ENCODE measurements at places on chromosomes 7 and 10.

DNA sequence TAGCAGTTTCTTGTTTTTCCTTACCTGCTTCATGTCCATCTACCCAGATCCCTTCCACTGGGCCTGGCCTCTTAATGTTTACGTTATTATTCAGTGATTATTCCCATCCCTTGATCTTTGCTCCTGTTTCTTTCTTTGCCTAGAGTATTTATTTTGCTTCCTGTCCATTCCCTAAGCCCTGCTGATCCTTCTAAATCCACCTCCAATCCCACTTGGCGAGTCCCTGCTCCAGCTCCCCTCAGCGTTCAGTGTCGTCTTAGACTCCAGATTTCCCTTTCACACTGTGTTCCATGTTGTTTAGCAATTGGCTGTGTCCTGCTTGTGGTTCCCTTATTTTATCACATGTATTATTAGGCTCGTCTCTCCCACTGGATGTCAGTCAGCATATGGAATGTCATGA, 7.3 kb downstream of the PPP2R2D start:
- DNase-seq, result no peak

- DNase-seq, result no peak
These were observed 401 bp downstream of the LRRC27 start for GRCh38 chr10:132332433-132332754.

GRCh38 chr7:17385612-17386011, 87.2 kb downstream of the AHR start:
- DNase-seq, result no peak

DNA sequence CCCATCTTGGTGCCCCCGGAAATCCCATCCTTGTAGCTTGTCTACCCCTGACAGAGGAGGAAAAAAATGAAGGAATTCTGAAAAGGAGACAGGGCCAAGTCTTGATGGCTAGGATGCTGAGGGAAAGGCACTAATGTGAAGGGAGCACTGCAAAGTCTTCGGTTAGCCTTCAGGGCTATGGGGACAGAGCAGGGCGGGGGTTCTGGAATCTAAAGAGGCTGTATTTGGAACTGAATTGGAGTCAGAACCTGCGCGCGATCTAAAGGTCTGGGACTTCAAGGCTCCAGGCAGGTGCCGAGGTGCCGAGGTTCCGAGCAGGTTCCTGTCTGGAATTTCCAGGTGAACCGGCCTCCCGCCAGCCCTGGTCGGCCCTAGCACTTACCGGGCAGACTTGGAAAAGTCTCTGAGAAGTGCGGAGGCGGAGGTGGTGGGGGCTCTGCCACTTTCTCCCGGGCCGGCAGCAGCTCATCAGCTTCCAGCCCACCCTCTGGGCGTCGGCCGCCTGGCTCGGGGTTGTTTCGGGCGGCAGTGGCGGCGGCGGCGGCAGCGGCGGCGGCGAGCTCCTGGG, 781 bp downstream of the GBX1 start:
- no peak for DNase-seq

- no peak for DNase-seq
These were observed 55.3 kb upstream of the GTF2IRD1 start for GRCh38 chr7:74398426-74398825.

GRCh38 chr10:34003561-34003960, 669.1 kb upstream of the NRP1 start:
- DNase-seq, result no peak

GRCh38 chr7:75866114-75866488, 12.7 kb upstream of the RHBDD2 start:
- no peak for DNase-seq

DNA sequence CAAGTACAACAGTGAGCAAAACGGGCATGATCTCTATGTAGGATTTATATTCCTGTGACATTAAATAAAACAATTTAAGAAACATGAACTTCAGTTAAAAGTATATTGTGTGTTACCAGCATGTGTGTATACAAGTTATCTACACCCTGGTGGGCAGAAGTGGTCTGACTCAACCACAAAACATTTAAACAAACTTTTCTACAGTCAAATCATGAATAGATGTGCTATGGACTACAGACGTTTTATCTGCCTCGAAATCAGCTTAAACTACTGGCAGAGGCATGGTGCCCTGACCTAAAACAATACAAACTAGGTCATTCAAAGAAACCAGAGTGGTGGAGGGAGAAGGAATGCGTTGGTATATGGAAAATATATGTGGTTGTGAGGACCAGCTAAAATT, 3.6 kb downstream of the ARL3 start:
- DNase-seq, result no peak

GRCh38 chr10:75547391-75548298, 116.2 kb downstream of the LRMDA start:
- DNase-seq, result no peak

- no peak for DNase-seq
These were observed 646.8 kb upstream of the NRP1 start for GRCh38 chr10:33981301-33981700.

- no peak for DNase-seq
These were observed 98.2 kb downstream of the PCDH15 start for GRCh38 chr10:54702583-54703485.

DNA sequence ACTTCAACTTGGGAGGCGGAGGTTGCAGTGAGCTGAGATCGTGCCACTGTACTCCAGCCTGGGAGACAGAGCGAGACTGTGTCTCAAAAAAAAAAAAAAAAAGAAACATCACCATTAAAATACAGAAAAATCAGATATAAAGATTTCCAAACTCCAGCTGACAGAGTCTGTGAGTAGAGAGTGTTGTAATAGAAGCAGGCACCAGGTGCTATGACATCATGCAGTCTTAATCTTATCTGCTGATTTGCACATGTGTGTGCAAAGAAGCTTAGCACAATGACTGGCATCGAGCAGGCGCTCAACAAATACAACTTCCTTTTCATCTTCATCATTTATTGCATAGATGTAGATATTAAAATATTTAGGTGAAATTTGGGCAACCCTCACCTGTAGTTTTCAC, 92.2 kb downstream of the PRKCQ start:
- no peak for DNase-seq

GRCh38 chr10:409408-410040, 274.3 kb downstream of the ZMYND11 start:
- DNase-seq, result no peak

GRCh38 chr7:76310102-76310957, 7.9 kb downstream of the HSPB1 start:
- DNase-seq, result no peak

DNA sequence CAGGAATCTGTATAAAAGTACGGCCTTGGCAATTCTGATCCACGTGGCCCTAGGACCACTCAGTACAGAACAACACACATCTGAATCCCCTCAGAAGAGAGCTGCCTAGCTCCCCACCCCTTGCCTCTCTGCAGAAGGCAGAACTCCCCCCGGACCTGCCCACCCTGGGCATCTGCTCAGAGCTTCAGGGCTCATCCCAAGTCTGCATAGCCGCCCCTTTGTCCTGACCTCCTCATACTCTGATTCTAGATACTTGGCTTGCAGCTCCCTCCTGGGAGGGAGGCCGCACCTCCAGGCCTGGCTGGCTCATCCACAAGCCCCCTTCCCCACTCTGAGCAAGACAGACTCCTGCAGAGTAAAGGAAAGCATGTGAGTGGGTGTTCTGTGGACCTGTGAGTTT, 49.6 kb downstream of the GRID1 start:
- no peak for DNase-seq

DNA sequence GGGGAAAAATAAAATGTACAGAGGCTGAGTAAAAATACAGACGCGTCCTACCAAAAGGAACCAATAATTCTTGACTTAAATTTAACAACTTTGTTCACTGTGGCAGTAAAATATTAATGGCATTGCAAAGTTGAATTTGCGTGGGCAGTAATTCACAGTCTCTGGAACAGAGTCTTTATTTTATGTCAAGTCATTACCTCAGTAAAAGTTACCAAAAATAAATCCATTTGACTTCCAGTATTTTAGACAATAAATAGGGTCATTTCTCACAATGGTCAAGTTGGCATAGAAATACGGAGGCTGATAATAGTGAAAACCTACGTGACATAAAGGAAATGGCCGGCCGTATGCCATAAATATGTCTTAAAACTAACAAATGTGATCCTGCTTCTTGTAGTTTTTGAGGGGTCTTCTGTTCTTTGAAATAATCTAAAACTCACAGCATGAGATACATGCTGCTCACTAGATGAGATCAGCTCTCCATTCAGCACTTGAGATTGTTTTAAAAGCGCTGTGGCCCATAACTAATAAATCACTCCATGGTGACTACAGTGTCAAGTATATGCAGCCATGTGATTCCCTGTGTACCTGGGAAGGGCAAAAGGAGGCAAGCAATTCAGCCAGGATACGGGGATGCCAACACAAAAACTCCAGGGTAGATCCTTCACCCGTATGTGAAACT, 75.3 kb downstream of the DOCK4 start:
- DNase-seq, result no peak

DNA sequence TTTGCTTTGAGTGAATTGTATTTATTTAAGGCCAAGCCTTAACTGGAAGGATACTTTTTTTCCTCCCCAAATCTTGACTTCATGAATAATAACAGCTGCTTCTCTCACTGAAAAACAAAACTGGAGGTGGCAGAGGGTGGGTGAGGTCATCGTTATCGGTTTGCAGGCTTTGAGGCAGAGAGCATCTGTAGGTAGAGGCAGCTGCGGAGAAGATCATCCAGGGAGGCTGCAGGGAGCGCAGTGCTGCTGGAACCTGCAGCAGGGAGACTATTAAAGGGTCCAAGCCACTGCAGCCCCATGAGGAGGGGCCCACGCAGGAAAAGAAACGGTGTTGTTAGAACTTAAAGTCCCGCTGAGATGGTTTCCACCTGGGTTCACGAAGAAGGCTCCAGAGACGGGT, 112.1 kb upstream of the SDK1 start:
- DNase-seq, result no peak

DNA sequence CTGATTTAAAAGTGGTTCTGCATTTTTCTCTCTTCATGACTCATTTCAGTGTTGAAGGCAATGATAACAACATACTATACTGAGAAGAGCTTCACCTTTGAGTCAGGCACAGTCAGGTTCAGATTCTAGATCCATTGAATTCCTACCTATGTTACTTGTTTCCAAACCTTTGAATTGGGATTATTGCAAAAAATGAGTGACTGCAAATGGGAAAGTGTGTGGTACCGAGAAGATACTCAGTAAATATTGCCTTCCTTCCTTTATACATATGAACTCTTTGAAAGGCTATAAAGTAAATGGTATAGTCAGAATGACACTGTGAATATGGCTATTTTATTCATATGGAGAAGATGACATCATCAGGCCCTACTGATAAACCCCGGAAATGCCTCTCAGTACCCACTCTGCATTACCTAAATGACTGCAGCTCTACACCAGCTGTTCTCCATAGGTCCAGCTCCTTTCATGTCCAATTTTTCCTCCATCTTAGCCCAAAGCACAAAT, 66.7 kb upstream of the FGL2 start:
- DNase-seq, result no peak

- no peak for DNase-seq
These were observed 262.5 kb downstream of the TRIL start for GRCh38 chr7:28695300-28696295.

DNA sequence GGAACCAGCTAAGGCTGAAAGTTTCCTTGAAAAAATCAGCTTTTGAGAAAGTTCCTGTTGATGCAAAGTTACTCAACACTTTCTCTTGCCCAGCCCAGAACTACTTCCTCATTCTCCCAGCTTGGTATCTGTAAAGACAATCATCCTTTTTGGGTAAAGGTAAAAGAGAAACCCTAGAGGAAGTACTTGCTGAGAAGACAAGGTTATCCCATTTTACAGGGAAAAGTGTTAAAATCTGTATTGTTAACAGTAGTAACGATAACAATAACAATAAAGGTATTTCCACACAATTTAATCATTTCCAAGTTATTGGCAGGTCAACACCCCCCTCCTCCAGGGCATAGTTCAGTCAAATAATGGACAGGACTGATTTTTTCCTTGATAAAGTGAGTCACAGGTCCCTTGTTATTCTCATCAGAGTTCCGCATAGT, 2.4 kb downstream of the ALOX5 start:
- DNase-seq, result no peak

DNA sequence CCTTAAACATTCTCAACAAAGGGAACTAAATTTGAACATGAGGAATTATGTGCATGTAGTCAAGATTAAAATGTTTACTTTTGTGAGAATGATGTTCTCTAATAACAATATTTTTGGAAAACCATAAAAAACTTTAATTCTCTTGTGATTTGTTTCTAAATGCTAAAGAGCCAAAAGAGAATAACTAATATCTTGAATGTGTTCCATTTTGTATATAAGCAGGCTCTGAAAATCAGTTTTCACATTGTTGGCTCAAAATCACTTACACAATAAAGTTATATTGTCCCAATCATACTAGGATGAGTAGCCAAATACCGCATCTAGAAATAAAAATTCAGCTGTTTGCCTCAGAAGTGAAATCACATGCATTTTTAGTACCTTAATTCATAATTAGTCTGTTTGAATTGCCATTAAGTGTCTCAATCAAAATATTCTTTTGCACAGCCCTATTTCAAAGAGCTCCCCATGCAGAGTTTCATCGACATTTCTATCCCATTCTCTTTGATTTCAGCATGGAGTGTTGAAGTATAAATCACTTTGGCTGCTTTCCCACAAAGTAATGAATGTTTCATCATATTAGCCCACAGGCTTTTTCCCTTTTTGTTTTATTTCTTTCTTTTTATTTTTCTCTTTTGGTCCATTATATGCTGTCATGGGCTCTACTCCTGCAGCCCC, 420.3 kb upstream of the POM121L12 start:
- no peak for DNase-seq

DNA sequence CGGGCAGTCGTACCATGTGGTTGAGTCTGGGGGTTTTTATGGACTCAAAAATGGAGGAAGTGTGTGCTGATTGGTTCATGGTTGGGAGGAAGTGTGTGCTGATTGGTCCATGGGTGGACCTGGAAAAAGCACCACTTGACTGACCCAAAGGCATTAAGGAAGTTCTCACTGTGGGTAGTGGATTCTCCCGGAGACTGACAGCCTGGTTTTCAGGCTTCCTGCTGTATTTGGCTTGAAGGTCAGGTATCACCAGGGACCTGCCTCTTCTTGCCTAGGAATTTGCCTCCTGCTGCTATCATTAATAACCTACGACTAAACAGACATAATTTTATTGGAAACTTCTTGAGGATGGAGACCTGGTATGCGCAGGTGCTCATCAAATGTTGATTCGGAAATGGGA, 268.8 kb upstream of the LRGUK start:
- no peak for DNase-seq

GRCh38 chr10:69838853-69839252, 37.1 kb downstream of the COL13A1 start:
- no peak for DNase-seq

- no peak for DNase-seq
These were observed 8.6 kb downstream of the PFKFB3 start for GRCh38 chr10:6211341-6211670.

DNA sequence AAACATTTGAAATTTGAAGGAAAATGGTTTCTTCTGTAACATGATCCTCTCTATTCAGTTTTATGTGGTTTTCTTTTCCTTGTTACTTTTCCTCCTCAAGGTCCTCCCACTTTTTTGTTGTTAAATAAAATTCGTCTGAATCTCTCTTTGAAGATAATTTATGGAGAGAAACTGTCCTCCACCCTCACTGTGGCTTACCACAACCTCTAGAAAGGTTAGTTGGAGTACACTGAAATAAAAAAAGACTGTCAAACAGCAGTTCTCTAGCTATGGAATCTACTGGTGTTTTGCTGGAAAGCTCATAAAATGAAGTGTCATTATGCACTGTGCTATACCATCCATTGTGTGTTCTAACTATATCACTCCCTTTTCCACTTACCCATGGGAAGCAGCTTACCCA, 189.4 kb downstream of the HDAC9 start:
- no peak for DNase-seq
